Cerebellar nuclear complex (tissue), 1 donor: ENCODE measurements at places on chromosomes 3 and 15.

DNA sequence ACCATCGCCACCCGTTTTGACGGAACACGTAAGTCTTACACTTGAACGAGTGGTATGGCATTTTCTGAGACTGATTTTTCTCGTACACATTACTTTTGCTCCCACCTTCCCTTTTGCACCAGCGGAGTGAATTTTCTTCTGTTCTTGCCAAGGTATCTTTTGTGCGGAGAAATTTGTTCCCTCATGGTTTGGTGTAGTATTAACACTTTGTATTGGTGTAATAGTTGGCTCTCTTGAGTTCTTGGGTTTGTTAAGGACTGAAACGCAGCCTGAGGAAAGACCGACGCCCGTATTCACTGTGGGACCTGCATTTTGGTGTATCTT lies 420 bp downstream of the KCNH8 start:
- no peak for DNase-seq

GRCh38 chr3:16257309-16257708 lies 7.4 kb downstream of the DPH3 start:
- no peak for DNase-seq

GRCh38 chr3:52532838-52533622 lies 627 bp downstream of the NT5DC2 start:
- no peak for DNase-seq

- no peak for DNase-seq
Measured at GRCh38 chr3:58043933-58044332, 35.7 kb downstream of the FLNB start.

DNA sequence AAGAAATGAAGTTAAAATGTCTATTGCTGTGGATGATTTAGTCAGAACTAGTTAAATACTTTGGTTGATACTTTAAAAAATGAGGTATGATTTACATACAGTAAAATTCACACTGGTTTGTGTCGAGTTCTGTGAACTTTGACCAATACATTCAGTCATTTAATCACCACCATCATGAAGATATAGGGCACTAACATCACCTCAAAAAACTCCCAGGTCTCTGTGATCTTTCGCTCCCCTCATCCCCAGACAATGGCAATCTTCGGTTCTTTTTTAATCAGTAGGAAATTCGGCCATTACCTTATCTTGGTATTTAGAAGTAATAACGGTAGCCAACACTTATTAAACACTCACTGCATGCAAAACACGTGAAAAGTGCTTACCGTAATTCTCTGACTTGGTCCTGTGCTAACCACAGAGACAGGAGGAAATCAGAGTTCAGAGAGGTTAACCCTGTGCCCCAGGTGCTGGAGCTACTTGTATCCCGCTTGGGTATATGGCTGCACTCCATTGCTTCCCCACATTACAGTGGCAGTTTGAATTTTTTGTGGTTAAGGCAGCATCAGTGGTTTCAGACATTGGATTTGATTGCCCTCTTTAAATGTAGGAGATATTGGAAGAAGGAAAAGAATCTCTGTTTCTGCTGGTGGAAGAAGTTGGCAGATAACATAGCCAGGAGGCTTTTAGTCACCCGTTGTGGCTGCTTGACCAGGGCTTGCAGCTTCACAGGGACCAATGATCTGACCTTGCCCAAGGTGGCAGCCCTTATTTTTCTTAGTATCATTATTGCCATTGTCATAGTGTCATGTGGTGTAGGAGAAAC lies 4.2 kb downstream of the PLCL2 start:
- no peak for DNase-seq

- DNase-seq: no peak
Measured at GRCh38 chr3:99570061-99570460, 68.3 kb upstream of the COL8A1 start.

GRCh38 chr3:106965307-106965706 lies 411.9 kb upstream of the CCDC54 start:
- no peak for DNase-seq

DNA sequence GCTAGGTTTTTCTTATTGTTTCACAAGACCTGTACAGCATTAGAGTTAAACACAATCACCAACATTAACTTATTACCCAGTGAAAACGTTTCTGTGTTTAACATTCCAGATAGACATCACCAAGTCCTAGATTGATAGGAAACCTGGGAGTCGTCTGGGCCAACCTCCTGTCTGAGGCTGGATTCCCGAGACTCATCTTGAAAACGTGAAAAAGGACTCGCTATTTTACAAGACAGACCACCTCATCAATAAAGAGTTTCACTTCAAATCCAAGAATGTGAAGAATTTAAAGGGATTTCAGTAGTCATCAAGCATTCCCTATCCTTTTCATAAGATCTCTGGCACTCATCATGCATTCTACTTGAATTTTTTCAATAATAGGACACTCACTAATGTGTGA lies 626.6 kb downstream of the MCTP2 start:
- no peak for DNase-seq

- no peak for DNase-seq
Measured at GRCh38 chr3:38560996-38561717, 65.0 kb downstream of the EXOG start.

- no peak for DNase-seq
Measured at GRCh38 chr15:80462836-80463512, 58.8 kb downstream of the ARNT2 start.

DNA sequence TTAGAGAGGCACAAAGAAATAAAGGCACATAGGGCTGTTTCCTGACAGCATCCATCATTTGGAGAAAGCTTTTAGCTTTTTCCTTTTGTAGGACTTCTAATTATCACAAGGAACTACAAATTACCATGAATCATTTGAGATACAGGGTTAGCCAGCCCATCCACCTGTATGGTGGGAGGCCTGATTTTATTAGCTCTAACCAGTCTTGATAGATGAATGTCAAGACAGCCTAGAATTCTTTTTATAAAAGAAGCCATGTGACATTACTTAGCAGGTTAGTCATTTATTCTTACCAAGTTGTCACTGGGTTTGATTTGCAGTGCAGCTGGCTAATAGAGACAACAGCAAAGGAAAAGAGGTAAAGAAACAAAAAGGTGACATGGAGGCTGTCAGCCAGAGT lies 618.1 kb downstream of the ZNF385D start:
- no peak for DNase-seq

- DNase-seq: no peak
Measured at GRCh38 chr15:51755790-51756189, 4.4 kb downstream of the TMOD2 start.

DNA sequence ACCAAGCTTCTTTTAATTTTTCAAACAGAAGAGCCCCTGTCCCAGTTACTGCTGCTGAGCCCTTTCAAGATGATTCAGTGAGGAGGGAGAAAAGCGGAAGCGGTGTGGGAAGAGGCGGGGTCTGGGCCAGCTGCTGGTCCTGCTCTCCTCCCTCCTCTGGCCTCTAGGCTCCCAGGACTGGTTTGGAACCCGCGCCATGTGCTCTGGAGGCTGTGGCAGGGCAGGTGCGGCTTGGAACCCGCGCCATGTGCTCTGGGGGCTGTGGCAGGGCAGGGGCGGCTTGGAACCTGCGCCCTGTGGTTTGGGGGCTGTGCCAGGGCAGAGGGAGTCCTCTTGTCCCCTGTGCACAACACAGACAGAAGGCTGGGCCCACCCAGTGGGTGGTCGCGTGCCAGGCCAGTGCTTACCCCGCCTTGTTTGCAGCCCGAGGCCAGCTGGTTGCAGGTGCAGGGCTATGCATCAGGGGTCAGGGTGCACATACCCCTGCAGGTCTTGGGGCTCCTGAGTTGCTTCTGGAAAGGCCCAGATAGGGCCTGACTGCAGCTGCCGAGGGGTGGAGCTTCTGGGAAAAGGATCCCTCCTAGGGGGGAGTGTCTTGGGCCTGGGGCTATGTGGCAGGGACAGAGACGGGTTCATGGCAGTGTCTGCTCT lies 12.2 kb downstream of the ALG1L2 start:
- DNase-seq: no peak

DNA sequence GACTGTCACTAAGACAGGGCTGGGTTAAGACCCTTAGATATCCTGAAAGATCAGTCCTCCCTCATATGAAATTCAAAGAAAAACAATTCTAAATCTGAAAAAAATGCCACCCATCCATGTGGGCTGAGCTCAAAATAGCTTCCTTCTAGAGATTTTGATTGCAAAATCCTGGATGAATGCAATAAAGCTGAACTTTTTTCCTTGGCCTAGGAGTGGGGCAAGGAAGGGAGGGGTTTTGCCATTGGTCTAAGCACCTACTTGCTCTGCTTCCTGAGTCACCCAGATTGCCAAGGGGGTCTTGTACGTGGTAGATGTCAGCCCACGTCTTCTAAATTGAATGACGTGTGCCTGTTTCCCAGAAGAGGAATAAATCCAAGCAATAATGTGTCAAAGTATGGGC lies 15.3 kb upstream of the SMAD3 start:
- DNase-seq: no peak

GRCh38 chr3:9884555-9885165 lies 4.6 kb upstream of the CIDEC start:
- DNase-seq: no peak

- DNase-seq: no peak
Measured at GRCh38 chr3:108079877-108080276, 11.0 kb downstream of the CD47 start.
